ENCODE measurements at places on chromosomes 4 and X. TPM values are rescaled to one million over a fixed set of nuclear protein-coding genes. Genes with fewer than 3 reads are reported as not detected.

The CFAP47 gene
- not detected for total RNA-seq

The KIT gene
- not detected for total RNA-seq

The IL2RG gene
- total RNA-seq, result 0.11 TPM

The RHOXF1 gene
- not detected for total RNA-seq

The USP26 gene
- total RNA-seq, result not detected

The BRS3 gene
- total RNA-seq, result not detected

The DMRTC1 gene
- total RNA-seq, result not detected

The VEGFC gene
- total RNA-seq, result 80.3 TPM

The MAGEA2B gene
- total RNA-seq, result not detected

The NPY5R gene
- total RNA-seq, result not detected

The ADGRL3 gene
- total RNA-seq, result 0.60 TPM

The TNMD gene
- not detected for total RNA-seq

The FGFBP2 gene
- not detected for total RNA-seq

The MAGEA1 gene
- total RNA-seq, result not detected

The UCP1 gene
- not detected for total RNA-seq

The EMD gene
- 48.5 TPM for total RNA-seq

The FAM156B gene
- total RNA-seq, result 6.4 TPM

The ITIH6 gene
- total RNA-seq, result not detected

The NALF2 gene
- 0.95 TPM for total RNA-seq

The PKD2 gene
- total RNA-seq, result 22.9 TPM

The CT47B1 gene
- not detected for total RNA-seq

The APBB2 gene
- total RNA-seq, result 52.4 TPM

The PAGE5 gene
- not detected for total RNA-seq

The GDPD2 gene
- total RNA-seq, result 0.14 TPM
